ENCODE measurements at places on chromosomes 13 and 19. TPM values are rescaled to one million over a fixed set of nuclear protein-coding genes. Genes with fewer than 3 reads are reported as not detected.

DNA sequence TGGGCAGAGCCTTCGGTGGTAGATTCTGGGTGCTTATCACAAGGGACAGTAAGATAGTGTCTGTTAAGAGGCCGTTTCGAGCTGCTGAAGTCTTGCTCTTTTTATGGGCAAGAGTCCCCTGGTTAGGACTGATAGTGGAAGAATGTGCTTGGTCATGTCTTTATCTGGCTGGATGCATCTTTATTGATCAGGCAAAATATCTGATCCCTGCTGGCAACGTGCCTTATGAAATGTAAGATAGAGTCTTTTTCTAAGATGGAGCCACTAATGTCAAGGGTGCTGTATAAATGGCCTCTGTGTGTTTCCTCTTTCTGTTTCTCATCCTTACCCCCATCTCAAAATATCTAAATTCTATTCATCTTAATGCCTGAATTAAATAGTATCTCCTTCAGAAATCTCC lies 53.3 kb downstream of the MYO16 start:
- no peak for DNase-seq

GRCh38 chr19:1811472-1811894 lies 593 bp downstream of the ATP8B3 start:
- peak; percentile 75 for DNase-seq

GRCh38 chr13:113802090-113802531 lies 43.1 kb downstream of the TMEM255B start:
- no peak for DNase-seq

DNA sequence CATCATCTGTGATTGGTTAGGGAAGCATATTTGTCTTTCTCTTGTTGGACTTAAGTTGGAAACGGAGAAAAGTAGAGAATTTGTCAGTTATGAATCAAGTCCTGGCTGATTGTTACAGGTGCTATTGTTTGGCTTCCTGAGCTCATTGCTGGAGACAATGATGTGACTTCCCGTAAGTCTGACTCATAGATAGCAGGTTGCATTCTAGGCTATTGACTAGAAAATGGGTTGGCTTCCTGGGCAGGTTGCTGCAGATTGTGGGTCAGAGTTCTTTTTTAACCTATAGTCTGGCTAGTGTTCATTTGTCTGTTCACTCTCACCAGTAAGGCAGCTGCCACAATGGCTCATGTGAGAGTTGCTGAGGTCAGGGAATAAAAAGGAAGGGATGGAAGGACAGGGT lies 101.5 kb downstream of the CCNA1 start:
- DNase-seq, result peak; percentile 97

DNA sequence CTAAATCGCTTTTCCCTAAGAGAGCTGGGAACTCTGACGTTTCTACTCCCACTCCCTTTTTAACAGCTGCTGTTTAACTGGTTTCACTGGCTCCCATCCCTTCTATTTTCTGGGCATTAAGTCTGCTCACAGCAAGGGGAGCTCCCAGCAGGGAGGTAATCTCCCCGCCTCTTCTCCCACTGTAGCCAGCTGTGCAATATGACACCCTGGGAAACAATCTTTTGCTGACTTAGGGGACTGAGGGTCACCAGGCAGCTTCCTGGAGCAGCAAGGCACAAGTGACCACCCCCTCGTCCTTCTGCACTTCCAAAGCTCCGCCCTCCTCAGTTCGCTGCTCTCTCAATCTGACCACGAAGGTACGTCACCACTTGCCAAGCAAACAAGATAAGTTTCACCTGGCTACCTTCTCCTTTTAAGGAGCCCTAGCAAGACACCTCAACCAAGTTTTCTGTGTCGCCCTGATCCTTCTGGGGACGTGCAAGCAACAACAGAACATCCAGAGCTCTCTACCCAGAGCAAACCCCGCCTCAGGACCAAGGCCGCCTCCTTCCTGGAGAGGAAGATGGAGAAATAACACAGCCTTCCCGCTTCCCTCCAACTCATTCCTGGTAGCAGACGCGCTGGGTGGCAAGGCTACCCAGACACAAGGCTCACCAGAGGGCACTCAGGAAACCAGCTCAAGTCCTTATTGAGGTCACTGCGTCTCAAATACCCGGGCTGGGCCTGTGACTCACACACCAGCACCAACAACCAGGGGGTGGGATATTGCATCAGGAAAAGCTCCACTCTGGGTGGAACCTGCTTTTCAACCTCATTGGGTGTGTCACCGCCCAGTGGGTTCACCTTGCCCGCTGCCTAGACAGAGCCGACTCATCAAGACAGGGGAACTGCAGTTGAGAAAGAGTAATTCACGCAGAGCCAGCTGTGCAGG lies 92.4 kb downstream of the STK24 start:
- peak; percentile 71 for DNase-seq

The OLFM4 gene
- total RNA-seq, result 0.25 TPM

The PNMA8A gene
- 0.26 TPM for total RNA-seq
